ENCODE measurements at places on chromosomes 7 and 10.

DNA sequence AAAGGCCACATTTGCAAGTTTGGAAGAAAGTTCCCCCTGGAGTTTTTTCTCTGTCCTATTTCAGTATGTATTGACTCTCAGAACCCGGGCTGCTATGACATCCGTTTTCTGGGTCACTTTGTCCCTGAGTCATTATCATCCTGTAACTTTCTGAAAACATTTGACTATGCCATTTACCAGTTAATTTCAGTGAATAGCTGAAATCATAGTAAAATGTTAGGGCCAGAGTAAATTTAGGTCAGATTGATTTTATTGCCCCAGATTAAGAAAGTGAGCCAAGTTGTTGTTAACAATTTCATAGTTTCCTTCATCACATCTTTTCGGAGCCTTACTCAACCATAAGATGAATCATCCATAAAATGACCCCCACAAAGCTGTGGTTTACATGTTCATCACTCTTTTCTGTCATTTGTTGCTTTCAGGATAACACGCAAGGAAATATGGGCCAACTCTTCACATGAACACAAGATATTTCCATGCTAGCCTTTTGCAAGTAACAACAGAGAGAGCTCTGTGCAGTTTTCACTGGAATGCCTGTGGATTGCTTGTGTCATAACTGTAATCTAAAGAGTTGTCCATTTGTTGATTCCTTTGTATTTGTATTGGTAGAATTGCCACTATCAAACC, 3.9 kb upstream of the MACC1 start:
- no peak for DNase-seq

- DNase-seq: no peak
Observed at GRCh38 chr10:118990326-118990725, 39.2 kb upstream of the NANOS1 start.

DNA sequence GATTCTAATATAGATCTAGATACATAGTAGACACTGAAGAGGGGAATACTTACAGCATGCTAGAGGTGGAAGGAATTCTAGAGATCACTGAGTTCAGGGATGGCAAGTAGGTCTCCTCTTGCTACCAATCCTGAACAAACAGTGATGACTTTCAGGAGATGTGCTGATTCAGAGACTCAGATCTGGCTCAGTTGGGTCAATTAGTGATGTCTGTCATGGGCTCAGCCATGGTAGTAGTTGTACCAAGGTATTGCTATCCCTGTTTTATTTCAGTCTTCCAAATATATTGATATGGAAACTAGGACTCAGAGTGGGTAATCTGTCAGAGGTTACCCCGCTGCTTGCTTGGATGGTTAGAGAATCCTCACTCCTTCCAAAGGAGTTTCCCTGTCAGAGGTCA, 38.5 kb downstream of the UNC5B start:
- no peak for DNase-seq

- DNase-seq: no peak
Observed at GRCh38 chr7:98211221-98211675, at the start of gene BHLHA15. Gene BHLHA15, plus strand, starts transcription at chr7:98211439. Its CDS starts 871 bp downstream, at chr7:98212310.

GRCh38 chr7:31000161-31000693, 36.5 kb downstream of the GHRHR start:
- DNase-seq: no peak

GRCh38 chr7:2580636-2581035, 21.9 kb downstream of the IQCE start:
- no peak for DNase-seq

- no peak for DNase-seq
Observed at GRCh38 chr7:27912751-27913150, 172.8 kb downstream of the TAX1BP1 start.

- no peak for DNase-seq
Observed at GRCh38 chr7:2072798-2073197, 159.9 kb downstream of the MAD1L1 start.

DNA sequence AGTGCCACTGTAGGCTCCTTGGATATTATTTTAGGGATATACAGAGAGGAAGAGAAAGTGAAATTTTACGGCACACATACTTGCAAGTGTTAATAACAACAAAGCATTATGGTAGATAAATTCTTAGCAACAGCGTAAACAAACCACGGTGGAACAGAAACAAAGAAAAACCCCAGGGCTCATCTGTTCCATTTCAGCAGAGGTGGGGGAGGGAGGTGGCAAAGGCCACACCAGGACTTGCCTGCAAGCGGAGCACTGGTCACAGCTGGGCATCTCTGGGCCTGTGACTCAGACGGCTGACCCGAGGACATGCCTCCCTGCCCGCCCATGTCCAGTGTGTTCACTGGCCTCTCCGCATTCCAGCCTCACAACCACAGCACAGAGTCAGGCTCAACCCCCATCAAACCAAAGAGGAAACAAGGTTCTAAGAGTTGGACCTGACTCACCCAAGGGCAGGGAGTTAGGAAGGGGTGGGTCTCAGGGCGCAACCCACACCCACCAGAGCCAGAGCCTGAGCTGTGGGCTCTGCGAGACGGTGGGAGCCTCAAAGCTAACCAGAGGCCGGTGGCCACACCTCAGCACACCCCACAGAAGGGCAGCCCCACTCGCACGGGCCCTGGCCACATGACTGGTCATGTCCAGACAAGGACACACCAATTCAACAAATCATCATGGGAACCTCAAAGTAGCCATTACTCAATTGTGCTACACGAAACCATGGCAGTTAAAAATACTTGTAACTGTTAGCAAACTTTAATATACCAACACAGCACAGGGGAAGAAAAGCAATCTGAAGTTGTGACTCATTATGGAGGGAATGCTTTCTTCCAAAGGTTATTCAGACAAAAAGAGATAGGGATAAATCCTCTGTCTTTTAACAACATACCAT, 10.7 kb downstream of the ESYT2 start:
- DNase-seq: peak; percentile 76

GRCh38 chr10:126504063-126504760, 115.9 kb upstream of the ADAM12 start:
- DNase-seq: no peak
